ENCODE measurements at places on chromosomes 7 and 10.

GRCh38 chr7:138029941-138030340 lies 28.1 kb upstream of the CREB3L2 start:
- DNase-seq: no peak

GRCh38 chr7:138023618-138024342 lies 21.9 kb upstream of the CREB3L2 start:
- DNase-seq: no peak

DNA sequence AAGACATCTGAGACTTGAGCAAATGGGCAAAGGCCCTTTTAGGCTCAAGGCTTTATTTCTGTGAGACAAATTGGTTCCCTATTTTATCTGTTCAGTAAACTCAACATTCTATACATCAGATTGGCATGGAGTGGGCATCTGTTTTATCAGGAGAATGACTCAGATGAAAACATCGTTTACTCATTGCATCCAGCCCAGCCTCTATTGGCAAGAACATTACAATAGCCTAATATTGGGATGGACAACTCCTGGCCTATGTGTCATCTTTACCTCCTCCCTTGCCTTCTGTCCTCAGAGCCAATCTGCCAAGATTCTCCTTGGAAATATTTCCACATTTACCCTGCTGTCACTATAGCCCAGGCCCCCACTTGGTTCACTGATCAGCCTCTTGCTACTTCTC lies 5.5 kb upstream of the BLNK start:
- DNase-seq: peak; percentile 30

DNA sequence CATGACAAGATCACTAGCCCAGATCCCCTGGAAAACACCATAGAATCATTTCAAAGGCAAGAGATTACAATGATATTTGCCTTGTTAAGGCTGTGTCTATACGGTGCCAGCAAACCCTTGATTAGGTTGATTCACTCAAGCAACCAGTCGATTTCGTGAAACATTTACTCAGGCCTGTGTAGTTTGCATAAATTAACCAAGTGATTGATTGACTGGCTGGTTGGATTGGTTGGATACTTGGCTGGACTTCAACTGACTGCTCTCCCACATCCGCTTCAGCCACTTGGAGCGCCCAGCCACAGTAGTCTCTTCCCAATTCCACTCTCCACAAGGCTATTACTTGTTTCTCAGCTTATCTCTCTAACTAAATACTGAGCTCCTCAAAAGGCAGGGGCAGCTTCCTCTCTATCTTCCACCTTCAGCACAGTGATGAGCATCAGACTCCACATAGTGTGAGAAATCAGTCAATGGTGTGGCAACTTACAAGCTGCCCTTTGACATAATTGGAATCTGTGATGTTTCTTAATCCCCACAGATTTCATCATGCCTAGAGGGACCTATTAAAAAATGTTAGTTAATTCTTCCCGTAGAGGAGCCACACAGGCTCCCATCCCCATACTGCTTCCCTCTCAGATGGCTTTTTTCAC lies 217.4 kb downstream of the GRM8 start:
- DNase-seq: no peak

- no peak for DNase-seq
Measured at GRCh38 chr10:61642676-61643075, 20.1 kb upstream of the CABCOCO1 start.
